Pulmonary artery endothelial cell (primary cell): ENCODE measurements at places on chromosomes 6 and 20.

DNA sequence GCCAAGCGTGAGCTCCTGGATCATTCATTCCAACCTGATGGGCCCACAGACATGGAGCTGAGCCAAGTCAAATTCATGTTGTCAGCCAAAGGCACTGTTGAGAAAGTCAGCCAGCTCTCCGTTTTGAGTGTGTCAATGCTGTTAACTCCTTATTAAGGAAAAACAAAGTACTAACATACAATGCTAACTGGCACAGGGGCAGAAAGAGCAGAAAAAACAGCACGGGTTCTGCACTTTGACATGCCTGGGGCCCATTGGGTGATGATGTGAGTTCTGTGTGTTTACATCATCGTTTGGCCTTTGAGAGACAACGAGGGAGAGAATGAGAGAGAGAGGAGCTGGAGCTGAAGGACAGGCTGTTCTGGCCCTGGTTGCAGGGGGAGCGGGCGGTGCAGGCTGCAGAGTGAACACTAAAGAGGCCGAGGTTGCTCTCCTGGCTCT lies 85.9 kb downstream of the SMOC2 start:
- DNase-seq: peak; percentile 44

DNA sequence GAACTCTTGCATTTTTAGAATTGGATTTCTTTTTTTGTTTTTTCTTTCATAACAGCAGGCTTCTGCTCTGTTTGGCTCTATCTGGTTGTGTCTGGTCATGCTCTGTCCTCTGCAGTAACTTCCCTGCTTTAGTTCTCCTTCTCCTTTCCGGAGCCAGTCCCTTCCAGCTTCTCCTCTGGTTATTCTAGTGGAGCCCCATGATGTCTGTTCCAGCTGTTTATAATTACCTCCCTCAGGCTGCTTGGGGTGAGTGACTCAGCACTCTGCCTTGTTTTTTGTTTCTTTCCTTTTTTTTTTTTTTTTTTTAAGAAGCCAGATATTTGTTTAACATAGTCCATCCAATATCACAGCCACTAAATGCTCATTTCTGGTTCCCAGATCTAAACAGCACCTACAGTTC lies 409.6 kb downstream of the MAFB start:
- DNase-seq: no peak

DNA sequence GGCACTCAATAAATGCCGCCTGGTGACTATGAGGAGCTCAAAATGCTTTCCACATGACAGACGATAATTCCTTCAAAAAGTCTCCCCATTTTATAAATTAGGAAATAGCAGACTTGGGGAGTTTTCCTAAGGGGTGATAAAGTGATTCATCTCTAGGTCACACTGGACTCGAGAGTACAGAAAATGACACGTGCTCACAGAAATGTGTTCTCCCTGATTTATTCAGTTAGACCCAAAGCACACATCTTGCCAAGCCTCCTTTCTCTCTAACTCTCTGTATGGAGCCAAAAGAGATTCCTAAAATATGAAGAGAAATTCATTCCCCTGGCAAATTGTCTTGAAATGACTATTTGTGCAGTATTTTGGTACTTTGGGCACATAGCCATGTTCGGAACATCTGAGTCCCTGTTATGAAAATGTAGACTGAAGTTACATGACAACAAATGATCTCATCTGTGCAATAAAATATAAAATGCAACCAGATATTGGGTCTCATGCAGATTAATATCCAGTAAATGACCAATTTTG lies 381.1 kb downstream of the TFAP2B start:
- no peak for DNase-seq

GRCh38 chr20:18832546-18833200 lies 19.1 kb downstream of the SCP2D1 start:
- no peak for DNase-seq

DNA sequence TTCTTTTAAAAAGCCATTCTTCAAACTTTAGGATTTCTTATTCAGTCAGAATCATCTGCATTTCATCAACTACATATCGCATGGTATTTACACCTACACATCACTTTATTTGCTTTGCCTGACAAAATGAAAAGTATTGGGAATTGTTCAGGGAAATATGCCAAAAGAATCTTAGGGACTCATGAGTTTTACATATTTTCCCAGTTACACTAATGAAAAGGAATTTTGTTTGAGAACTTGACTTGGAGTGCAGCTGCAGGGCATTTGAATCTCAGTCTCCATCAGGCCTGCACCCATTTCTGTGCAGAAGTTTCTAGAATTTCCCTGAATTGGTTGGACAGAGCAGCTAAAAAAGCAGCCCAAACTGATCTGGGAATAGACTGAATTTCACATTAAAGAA lies 65.3 kb downstream of the MTHFD1L start:
- no peak for DNase-seq

- no peak for DNase-seq
These were observed 47.3 kb downstream of the SLC35D3 start for GRCh38 chr6:136969433-136969832.

DNA sequence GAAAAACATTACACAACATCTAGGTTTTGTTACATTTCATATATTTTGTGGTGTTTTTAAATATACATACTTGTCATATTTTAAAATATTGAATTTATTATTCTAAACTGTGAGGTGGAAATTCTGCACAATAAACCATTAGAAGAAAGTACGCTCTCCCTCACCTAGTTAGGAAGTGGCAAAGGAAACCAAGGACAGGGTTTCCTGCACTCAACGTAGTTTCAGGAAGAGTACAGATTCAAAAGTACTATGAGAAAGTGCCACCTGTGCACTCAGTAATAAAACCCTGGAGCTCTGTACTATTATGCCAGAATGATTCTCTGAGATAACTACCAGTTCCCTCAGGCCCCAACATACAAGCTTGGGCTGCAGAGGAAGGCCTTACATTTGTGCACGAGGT lies 54.6 kb upstream of the MRAP2 start:
- no peak for DNase-seq

DNA sequence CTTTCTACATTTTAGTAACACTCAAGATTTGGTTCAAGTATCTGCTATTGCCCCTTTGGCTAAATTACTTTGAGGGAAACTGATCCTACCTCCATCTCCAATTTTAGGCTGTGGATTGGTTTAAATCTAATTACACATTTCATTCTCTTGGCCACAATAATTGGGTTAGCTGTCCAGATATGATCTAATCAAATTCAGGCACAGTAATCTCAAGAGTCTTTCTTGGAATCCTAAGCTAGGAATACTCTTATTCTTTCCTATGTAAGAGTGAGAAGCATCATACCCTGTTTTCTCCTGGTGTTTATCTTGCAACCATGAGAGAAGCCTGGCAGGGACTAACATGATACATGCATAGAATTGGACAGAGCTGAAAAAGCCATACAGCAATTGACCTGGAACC lies 300.4 kb upstream of the MARCKS start:
- no peak for DNase-seq

- no peak for DNase-seq
These were observed 11.5 kb upstream of the DEFB113 start for GRCh38 chr6:49980898-49981297.

DNA sequence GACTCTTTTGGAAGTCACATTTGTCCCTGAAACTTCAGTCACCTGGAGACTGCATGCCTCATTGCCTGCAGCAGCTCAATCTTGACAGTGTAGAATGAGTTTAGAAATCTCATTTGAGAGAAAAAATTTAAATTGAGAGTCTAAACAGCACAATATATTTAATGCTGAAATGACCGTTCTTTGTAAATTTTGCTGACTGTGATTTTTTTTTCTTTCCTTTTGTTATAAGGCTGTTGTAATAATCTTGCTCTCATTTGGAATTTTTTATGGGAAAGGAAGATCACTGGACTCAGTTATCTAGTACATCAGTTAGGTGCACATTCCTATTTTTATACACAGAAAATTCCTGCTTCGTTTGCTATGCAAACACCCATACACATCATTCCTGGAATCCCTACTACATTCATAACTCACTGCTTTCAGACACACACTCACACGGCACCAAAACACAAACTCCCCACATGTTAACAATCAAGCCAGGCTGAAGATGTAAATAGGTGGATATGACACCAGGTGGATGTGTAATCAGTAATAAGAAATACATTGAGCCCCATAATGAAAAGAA lies 43.8 kb downstream of the PTCHD4 start:
- no peak for DNase-seq

DNA sequence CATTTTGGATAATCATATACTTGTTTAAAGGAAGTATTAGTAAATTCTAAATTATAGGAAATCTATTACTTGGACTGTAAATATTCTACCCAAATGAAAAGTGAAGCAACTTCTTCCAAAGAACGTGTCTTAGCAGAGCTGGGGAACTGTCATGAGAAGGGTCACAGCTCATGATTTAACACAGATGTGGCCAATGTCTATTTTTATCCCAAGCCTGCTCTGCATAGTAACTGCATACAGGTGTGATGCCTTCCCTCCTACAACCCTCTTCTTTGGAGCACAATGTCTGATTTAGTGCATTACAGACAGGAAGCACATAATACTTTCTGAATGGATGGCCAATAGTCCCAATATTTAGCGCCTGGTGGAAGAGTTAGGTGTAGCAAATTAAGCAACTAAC lies 138.7 kb upstream of the THEMIS start:
- no peak for DNase-seq

- no peak for DNase-seq
These were observed 5.8 kb downstream of the DEFB123 start for GRCh38 chr20:31446084-31446819.

DNA sequence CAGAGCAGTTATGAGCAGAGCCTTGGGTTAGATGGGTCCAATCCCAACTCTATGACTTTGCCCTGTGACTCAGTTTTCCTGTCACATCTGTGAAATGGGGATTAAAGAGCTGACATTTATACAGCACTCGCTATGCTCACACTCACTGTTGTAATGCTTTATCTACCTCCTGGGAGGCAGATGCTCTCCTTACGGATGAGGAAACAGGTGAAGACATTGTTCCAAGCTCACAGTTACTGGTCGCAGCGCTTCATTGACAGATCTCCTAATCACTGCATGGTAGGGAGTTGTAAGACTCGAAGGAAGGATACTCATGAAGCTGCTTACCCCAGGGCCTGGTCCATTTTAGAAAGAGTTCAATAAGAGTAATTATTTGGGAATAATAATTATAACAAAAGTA lies 2.9 kb upstream of the MYLK2 start:
- DNase-seq: no peak

GRCh38 chr20:40545478-40545877 lies 143.6 kb downstream of the MAFB start:
- no peak for DNase-seq

DNA sequence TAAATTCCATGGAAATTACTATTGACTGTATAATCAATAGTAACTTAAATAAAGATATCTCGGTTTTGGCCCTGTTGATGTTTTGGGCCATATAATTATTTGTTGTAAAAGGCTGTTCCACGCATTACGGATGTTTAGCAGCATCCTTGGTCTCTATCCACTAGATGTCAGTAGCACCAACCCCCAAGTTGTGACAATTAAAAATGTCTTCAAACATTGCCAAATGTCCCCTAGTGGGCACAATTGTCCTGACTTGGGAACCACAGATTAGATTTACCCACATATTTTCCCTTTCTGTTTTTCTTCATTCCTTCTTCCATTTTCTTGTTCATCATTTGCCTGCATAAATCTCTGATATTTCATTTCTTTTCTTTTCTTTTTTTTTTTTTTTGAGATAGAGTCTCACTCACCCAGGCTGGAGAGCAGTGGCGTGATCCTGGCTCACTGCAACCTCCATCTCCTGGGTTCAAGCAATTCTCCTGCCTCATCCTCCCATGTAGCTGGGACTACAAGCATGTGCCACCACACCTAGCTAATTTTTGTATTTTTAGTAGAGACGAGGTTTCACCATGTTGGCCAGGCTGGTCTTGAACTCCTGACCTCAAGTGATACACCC lies 13.6 kb upstream of the WFDC8 start:
- DNase-seq: no peak

- DNase-seq: no peak
These were observed 22.9 kb downstream of the RAB44 start for GRCh38 chr6:36720251-36721141.
